GM13976 (cell line): ENCODE measurements at places on chromosomes 16 and 17.
A peak's percentile ranks its signal among the peaks of the same experiment; 100 is the strongest.

GRCh38 chr17:82242977-82243647 is 14.3 kb downstream of the SLC16A3 start:
- DNase-seq = no peak

DNA sequence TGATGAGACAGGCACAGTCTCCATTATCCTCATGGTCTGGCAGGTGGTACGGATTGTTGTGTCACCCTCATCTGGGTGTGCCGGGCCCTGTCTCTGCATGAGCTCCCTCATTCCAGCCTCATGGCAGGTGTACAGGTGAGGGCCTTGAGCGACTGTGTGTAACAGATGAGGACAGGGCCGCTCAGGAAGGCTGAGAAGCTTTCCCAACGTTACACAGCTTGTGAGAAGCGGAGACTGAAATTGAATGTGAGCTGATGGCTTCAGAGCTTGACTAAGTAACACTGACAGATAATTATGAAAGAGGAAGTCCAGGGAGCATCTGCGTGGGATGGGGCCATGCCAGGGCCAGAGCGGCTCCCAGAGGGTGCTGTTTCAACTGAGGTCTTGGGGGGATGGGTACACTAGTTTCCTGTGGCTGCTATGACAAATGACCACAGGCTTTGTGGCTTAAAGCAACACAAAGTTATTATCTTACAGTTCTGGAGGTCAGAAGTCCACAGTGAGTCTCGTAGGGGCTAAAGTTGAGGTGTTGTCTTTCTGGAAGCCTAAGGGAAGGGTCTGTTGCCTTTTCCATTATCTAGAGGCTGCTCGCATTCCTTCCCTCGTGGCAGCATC is 36.7 kb downstream of the CMIP start:
- DNase-seq = peak; percentile 93

GRCh38 chr17:19399750-19400450 is 11.1 kb upstream of the RNF112 start:
- no peak for DNase-seq

DNA sequence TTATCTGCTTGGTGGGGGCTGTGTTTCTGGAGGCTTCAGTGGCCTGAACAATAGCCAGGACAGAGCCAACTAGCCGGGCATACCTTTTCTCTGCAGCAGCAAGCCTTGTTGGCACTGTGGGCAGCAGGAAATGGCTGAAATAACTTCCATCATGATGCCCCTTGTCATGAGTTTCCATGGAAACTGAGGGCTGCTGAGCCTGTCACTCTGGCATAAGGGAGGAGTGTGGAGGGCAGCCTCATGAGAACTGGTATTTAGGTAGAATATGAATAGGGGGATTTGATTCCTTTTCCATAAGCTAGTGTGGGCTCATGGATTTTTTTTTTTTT is 39.4 kb downstream of the PLCG2 start:
- no peak for DNase-seq

- DNase-seq = no peak
Observed at GRCh38 chr16:51986717-51987116, 560.2 kb downstream of the TOX3 start.

DNA sequence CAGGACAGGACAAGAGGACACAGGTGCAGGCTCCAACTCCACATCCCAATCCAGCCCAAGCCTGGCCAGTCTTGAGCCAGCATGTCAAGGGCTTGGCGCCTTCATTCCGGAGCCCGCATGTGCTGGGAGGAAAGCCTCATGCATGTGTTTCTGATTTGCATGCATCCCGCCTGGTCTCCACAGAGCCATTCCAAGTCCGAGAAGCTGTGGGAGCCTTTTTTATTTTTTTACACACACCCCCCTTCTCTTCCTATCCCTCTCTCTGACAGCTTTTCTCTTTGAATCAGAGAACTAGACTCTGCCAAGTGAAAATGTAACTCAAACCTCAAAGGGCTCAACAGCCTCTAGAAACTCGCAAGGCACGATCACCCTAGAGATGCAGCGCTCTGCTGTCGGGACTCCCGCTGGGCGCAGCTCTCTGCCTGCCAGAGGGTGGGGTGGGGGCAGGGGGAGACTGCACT is 45.1 kb downstream of the NOG start:
- DNase-seq = no peak

DNA sequence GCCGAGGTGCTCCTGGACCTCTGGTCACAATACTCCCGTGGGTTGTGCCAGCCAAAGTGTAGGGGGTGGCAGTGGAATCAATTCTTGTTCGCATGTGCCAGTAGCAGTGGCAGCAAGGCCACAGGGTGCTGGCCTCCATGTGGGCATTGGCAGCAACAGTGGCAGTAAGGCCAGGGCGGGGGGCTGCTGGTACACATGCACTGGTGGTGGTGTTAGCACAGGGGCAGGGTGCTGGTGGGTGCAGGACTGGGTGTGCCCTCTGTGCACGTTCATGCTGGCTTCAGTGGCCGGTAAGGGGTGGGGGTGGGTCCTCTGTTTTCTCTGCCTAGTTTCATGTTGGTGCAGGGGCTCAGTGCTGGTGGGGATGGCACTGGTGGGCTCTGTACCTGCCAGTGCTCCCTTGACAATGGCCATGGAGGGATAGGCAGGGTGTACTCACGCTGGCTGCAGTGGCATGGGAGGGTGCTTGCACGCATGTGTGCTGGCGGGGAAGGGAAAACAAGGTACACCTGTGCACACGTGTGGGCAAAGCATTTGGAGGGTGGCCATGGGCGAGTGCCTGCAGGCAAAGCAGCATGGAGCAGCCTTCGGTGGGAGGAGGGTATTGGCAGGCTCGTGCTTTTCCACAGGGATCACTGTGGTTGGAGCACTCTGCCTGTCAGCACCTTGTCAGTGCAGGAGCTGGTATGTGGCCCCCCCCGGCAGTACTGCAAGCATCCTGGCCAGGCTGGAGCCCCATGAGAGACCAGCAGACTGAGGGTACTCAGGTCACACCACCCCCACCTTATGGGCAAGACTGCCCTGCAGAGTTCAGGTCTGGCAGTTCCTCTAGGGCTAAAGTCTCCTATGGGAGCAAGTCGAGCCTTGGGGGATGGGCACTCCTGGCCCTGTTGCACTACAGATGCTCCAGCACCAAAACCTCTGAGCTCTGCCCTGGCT is 35.8 kb downstream of the NF1 start:
- DNase-seq = no peak

DNA sequence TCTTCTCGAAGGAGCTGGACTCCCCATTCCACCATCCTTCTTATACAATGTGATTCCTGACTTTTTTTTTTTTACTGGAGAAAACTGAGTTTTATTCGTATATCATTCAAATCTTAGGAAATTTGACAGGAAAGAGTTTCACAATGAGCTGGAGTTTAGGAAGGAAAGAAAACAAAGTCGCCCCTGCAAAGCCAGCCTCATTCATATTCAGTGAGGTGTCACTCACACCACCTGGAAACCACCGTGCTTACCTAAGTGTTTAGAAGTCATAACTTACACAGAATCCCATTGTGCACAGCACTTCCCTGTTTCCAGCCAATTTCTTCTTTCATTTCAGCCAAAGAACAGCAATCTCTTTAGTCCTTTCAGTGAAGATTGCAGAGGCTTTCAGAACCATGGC is 90.3 kb upstream of the CHMP6 start:
- DNase-seq = peak; percentile 79

- no peak for DNase-seq
Observed at GRCh38 chr16:83365166-83365565, 442.6 kb upstream of the HSBP1 start.
